ENCODE measurements at places on chromosomes 3 and 15.
A peak's percentile ranks its signal among the peaks of the same experiment; 100 is the strongest.

DNA sequence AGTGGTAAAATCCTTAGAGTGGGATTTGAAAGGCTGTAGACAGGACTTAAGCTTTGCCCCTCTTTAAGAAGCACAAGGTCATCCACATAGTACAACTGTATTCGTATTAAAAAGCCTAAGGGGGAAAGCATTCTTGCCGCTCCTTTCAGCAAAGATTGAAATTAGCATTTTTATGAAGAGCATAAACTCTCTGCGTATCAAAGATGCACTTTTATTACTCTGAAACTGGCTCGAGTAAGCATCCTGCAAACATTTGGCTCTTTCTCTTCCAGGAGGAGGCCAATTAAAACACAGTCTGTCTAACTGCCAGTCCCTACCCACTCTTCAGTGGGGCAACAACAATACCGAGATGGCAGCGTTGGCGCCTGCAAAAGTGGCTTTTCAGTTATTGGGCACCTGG, 192.5 kb upstream of the TPRG1 start:
- no peak for DNase-seq

DNA sequence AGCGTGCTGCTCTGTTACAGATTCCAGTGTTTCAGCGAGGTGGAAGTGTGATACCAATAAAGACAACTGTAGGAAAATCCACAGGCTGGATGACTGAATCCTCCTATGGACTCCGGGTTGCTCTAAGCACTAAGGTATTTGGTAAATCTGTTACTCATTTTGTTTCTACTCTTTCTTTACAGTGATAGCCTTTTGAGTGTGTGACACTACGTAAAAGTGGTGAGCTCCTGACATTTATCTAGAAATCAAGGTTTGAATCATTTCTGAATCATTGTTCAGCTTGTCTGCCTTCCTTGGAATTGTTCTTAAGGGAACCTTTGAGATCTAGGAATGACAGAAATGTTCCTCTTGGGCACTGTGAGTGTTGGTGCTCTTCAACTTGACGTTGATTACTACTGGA, 11.2 kb upstream of the CAPN3 start:
- DNase-seq, result peak; percentile 45

- peak; percentile 56 for DNase-seq
Observed at GRCh38 chr3:35908366-35909232, 269.3 kb downstream of the ARPP21 start.

- no peak for DNase-seq
Observed at GRCh38 chr3:177725165-177725564, 527.9 kb upstream of the TBL1XR1 start.

DNA sequence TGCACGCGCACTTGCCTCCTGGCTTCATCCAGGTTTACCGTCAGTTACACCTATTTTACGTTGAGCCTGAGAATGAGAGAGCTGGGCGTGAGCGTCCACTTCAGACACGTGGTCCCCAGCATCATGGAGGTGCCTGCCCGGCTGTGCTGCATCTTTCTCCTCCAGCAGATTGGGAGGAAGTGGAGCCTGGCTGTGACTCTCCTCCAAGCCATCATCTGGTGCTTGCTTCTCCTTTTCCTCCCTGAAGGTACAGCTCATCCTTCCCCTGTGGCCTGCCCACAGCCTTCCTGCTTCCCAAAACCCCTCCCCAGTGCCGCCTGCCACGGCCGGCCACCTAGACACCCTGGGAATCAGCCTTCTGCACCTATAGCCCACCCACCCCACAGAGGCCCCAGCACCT, 31.6 kb downstream of the SLC22A14 start:
- no peak for DNase-seq

DNA sequence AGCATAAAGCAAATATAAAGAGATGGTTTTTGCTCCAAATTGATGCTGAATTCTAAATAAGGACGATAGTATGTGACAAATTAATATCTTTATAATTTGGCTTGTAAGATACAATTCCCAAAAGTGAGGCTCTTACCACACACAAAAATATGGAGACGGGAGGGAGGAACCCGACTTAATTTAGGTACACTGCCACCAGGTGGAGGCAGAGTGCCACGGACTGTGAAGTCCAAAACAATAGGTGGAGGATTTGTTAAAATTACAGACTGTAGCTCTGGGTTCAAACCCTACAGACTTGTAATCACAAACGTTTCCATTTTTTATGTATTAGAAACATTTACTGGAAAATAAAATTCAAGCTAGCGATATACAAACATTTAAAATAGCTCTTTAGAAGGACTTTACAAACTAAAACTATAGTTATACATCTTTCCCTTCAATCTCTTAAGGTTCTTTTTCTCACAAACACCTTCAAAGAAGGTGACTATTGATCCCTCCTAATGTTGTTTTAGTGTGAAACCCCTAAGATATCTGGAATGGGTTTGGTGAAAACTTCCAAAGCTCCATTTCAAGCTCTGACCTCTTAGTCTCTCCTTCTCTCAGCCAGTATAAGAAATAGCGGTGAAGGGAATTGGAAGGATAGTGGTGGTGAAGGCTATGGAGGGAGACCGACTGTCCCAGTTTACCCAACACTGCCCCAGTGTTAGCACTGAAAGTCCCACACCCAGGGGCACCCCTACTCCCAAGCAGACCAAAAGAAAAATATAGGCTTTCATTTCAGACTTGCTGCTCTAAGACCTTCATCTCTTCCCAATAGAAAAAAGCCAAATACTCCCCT, 89.7 kb downstream of the AQP9 start:
- peak; percentile 58 for DNase-seq

- DNase-seq, result peak; percentile 87
Observed at GRCh38 chr15:80480909-80481308, 76.7 kb downstream of the ARNT2 start.

DNA sequence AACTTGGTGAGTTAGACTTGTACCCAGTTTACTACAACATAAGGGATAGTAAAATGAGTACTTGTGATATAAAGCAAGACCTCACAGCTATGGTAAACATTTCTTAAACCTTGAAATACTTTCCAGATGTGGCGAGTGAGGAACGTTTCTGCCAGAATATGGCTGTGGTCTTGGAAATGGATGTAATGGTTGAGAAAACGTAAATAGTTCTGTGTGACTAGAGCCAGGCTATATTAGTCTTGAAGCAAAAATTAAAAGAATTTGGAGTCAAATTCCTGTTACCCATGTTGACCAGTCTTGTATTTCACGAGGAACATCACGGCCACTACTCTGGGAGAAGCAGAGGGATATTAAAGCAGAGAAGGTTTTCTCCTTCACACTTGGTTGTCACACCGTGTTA, 15.3 kb downstream of the OR4F15 start:
- peak; percentile 52 for DNase-seq
